ENCODE measurements at places on chromosomes 16 and 17.

- DNase-seq, result no peak
These were observed 32.4 kb downstream of the NQO1 start for GRCh38 chr16:69693916-69694315.

DNA sequence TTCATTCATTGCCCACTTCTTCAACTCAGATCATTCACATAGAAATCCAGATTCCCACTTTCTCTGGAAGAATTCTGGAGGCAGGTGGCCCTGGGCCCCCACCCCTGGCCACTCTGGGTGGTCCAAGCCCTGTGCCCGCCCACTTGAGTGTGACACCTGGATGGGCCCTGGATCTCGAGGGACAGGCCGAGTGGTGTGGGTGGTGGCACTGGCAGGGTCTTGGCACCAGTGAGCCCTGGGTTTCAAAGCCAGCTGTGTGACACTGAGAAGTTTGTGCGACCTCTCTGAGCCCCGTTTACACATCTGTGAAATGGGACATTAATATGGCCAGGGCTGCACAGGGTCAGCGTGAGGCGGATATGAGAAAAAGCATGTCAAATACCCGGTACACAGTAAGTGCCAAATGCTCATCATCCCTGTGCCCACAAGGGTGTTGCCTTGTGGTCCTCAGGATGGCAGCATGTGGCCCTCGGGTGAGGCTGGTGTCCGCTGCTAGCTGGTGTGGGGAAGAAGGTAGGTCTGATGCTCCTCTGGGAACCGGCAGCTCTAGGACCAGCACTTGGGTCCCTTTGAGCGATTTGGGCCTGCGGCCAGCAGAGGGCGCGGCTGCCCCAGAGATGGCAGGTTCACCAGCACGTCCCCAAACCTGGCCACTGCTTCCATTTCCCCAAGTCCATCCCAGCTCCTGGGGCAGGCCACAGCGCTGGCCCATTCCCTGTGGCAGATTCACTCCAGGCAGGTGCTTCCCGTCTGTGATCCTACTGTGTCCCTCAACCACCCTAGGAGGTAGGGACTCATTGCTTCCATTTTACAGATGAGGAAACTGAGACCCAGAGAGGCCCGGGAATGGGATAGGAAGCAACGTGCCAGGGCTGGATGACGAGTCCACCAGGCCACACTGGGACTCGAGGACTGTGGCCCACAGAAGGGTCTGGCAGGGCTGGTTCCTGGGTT is 3.6 kb downstream of the OSGIN1 start:
- peak; percentile 80 for DNase-seq

DNA sequence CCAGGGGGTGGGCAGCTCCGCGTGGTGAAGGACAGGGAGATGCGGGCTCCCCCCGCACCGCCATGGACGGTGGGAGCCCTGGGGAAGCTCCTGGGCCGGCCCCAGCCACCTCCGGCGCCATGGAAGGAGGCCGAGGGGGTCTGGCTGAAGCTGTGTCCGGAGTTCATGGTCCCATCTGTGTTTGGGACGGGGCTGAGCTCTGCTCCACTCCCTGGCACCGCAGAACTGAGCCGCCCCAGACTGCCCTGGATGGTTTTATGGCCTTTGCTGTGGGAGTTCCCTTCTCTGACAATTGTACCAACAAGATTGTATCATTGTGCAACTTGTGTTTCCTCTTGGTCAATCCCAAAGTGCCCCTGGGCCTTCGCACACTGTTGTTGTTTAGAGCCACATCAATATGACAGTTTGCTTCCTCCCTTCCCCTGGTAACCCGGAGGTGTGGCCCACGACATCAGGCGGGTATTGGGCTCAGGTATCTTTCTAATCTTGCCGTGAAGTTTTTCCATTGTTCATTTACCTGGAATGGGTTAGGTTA is 942 bp downstream of the KRT23 start:
- DNase-seq, result no peak

DNA sequence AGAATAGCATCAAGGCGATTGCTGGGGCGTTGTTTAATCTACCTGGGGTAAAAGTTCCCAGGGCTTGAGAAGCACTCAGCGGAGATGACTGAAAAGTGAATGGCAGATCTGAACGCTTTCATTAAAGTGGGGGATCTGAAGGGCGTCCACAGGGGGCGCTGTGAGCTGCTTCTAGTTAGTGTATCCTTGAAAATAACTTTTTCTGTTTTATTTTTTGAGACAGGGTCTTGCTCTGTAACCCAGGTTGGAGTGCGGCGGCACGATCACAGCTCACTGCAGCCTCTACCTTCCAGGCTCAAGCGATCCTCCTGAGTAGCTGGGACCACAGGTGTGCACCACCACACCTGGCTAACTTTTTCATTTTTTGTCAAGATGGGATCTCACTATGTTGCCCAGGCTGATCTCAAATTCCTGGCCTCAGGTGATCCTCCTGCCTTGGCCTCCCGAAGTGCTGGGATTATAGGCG is 360.4 kb downstream of the SEC14L1 start:
- DNase-seq, result no peak

- no peak for DNase-seq
These were observed 3.0 kb upstream of the BAHCC1 start for GRCh38 chr17:81391936-81392908.

DNA sequence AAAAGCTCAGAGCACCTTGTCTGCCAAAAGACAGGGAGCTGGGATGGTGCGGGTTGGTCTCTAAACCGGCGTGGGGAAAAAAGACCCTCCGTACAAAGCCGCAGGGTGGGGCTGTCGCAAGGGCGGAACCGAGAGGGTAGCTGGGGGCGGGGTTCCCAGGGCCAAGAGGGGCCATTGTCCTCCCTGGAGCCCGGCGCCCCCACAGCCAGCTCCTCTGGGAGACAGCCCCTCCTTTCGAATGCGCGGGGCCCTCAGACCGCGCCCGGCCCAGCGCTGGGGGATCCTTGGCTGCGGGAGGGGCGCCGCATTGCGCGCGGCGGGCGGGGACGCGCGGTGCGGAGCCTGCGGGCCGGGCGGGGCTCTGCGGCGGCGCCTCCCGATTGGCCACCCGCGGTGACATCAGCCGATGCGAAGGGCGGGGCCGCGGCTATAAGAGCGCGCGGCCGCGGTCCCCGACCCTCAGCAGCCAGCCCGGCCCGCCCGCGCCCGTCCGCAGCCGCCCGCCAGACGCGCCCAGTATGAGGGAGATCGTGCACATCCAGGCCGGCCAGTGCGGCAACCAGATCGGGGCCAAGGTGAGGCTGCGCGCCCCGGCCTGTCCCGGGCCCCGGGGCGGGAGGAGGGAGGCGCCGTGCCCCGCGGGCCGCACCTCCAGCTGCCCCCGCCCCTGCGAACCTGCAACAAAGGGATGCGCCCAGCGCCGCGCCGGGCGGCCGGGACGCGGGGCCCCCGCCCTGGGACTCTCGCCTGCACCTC is at the start of gene TUBB3:
Gene TUBB3 (plus strand): TSS at position 459 of the 756 bp plus-strand sequence. CDS start 60 bp downstream, at position 519.
- peak; percentile 98 for DNase-seq

- no peak for DNase-seq
These were observed 21.7 kb downstream of the FOXN1 start for GRCh38 chr17:28527859-28528258.

GRCh38 chr16:58409316-58409973 is 17.2 kb downstream of the GINS3 start:
- no peak for DNase-seq

DNA sequence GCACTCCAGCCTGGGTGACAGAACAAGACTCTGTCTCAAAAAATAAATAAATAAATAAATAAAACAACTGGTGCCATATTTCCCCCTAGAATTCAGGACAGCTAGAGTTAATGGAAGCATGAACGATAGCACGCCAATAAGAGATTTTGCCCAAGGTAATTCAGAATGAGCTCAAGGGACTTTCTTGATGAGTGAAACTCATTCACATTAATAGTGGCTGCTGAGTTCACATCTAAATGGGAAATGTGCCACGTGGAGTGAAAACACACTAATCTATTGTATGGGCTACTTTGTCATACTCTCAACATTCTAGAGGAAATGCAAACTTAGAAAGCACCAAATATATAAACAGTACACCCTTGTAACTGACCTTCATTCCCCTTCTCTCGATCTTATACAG is 47.4 kb upstream of the PSMD7 start:
- no peak for DNase-seq

DNA sequence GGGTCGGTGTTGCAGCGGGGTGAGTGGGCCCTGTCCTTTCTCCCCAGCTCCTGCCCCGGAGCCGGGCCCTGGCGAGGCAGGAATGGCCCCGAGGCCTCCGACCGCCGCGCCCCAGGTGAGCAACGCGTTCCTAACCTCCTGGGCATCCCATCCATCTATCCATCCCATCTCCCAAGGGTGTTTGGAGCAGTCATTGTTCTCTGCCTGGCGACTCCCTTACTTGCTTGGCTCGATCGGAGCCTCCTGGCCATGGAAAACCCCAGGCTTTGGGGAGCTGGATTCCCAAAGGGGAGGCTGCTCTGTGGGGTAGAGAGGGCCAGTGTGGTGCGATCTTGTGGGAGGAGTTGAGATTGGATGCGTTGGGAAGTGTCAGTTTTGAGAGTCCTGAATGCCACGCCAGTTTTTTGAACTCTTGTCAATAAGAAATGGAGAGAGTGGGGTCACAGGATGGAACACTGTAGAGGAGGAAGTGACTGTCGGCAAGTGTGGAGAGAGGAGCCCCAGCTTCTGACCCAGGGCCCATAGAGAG is 684 bp downstream of the ZFP90 start:
- DNase-seq, result no peak

GRCh38 chr17:9522074-9522473 is 53.5 kb downstream of the STX8 start:
- DNase-seq, result peak; percentile 8

GRCh38 chr17:35373984-35374765 is 754 bp upstream of the SLFN11 start:
- peak; percentile 31 for DNase-seq

DNA sequence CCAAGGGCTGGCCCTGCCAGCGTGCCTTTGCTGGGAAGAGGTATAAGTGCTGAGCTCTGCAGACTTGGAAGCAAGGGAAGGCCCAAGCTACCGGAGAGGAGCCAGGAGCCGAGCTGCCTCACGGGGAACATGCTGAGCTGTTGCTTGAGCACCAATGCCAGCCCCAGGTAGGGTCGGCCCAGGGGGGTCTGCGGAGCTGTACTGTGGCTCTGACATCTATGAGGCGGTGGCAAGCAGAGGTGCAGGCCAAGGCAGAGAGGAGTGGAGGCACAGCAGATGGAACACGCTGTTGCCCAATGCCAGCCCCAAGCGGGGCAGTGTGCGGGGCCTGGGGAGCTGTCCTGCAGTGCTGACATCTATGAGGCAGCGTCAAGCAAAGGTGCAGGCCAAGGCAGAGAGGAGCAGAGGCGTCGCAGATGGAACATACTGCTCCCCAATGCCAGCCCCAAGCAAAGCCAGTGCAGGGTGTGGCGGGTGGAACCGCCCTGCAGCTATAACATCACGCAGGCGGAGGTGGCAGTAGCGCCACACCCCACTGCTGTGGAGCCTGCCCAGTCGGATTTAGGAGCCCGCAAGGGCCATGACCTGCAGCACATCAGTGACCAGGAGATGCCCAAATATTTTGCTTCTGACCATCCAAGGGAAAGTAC is 10.0 kb downstream of the GGA2 start:
- no peak for DNase-seq

DNA sequence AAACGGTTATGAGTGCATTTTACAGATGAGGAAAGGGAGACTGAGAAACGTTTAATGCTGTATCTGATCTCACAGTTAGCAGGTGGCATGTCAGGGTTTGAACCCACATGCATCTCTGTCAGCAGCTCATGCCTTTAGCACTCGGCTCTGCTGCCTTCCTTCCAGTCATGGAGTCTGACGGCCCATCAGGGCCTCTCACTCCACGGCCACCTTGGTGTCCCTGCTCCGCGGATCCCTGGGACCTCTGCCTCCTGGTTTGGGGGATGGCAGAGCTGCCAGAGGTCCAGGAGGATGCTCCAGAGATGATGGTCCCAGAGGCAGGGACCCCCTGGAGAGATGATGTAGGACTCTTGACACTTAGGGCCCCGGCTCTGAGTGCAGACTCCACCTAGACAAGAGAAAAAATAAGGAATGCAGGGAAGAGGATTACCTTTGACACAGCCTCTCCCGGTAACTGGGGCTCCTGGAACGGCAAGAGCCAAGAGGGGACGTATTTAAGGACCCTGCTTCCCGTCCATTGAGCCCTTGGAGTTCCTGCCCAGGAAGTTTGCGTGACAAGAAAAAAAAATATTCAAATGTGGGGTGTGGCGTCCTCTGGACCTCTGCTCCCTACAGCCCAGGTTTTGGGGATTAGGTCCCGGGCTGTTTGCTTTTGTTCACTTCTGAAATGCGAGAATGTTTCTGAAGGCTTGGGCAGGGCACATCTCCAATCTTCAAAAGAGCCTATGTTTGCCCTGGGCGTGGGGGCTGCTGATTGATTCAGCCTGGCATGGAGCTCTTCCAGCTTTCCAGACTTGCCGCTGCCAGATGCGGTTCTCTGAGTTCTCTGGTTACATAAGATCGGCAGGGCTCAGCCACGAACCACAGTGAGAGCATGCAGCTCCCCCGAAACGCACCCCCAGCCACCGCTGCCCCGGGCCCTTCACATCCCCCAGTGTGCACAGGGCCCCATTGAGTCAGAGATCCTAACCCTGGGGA is at the start of gene ALDH3A1:
Gene ALDH3A1 (minus strand): TSS at position 470 of the 978 bp plus-strand sequence. CDS start 3,169 bp downstream, outside the sequence.
- no peak for DNase-seq

- no peak for DNase-seq
These were observed 56.7 kb downstream of the TANGO6 start for GRCh38 chr16:68900009-68900408.

GRCh38 chr17:46952115-46952514 is 26.9 kb downstream of the RPRML start:
- DNase-seq, result no peak

GRCh38 chr17:57577751-57578607 is 167.1 kb downstream of the CCDC182 start:
- DNase-seq, result no peak

DNA sequence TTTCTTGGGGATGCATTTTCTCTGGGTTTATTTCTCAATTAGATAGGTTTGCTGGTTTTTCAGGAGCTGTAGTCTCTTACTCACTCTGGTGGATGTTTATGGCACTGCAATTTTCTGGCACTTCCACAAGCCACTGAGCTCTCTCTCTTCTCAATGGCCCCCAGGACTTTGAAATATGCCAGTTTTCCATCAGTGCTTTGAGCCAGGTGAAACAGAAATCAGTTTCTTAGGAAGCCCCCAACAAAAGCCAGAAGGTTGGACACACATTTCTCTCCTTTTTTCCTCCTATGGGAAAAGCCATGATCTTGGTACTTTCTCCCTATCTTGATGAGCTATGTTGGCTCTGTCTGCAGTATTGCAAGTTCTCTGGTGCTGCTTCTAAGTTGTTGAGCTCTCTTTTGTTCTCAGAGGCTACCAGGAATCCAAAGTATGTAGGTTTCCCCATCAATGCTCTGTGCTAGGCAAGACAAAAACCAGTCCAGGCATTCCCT is 90.7 kb upstream of the SMIM36 start:
- DNase-seq, result no peak

- peak; percentile 39 for DNase-seq
These were observed 8.2 kb upstream of the MMP2 start for GRCh38 chr16:55470533-55471371.

DNA sequence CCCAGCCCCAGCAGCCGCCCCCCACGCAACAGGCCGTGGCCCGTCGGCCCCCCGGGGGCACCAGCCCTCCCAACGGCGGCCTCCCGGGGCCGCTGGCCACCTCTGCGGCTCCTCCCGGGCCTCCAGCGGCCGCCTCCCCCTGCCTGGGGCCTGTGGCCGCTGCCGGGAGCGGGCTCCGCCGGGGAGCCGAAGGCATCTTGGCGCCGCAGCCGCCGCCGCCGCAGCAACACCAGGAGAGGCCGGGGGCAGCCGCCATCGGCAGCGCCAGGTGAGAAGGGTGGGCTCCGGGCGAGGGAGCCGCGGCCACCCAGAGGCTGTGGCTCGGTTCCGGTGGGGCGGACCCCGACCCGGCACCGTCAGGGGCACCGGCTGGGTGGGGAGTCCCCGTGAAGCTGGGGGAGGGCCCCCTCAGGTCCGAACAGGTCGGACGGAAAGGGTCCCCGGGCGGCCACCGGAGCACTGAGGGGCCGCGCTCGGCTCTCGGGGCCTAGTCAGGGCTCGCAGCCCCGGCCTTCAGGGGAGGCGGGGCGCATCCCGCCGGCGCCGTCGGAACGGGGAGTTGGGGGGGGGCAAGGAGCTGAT is 583 bp downstream of the ATXN2L start:
- no peak for DNase-seq
